Panc1 (cell line): ENCODE measurements at places on chromosomes 16 and 17. TPM values are rescaled to one million over a fixed set of nuclear protein-coding genes. Genes with fewer than 3 reads are reported as not detected.

DNA sequence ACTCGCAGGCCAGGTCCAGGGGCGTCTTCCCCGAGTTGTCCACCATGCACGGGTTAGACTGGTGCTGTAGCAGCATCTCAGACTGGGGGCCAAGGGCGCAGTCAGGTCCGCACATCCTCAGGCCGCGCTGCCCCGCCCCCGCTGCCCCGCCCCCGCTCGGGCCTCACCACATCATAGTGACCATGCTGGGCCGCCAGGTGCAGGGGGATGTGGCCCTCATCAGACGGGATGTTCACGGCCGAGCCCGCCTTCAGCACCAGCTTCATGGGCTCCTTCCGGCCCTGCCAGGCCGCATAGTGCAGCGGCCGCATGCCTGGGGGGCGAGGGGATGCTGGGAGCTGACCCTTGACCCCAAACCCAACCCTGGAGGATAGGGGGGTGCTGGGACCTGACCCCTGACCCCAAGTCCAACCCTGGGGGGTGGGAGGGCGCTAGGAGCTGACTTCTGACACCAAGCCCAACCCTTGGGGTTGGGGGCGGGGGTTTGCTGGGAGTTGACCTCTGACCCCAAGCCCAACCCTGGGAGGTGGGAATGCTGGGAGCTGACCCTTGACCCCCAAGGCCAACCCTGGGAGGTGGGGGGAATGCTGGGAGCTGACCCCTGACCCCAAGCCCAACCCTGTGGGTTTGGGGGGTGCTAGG lies 7.0 kb downstream of the CASKIN1 start:
- DNase-seq, result no peak

DNA sequence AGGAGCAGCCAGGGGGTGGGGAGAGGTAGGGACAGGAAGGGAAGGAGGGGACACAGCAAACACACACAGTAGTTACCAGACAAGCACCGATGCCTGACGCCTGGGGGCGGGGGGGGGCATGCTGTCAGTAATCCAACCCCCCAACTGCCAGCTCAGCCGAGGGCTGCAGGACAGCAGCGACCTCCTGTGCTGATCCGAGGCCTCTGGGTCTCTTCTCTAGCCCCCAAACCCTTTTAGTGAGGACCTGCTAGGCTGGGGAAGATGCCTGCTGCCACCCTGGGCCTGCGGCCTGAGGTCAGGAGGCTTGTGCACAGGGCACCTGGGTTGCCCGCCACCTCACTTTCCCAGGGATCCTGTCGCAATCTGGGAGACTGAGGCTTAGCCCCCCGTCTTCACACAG lies 11.6 kb downstream of the FLOT2 start:
- DNase-seq, result no peak

Gene GPR179
- 0.03 TPM for total RNA-seq

DNA sequence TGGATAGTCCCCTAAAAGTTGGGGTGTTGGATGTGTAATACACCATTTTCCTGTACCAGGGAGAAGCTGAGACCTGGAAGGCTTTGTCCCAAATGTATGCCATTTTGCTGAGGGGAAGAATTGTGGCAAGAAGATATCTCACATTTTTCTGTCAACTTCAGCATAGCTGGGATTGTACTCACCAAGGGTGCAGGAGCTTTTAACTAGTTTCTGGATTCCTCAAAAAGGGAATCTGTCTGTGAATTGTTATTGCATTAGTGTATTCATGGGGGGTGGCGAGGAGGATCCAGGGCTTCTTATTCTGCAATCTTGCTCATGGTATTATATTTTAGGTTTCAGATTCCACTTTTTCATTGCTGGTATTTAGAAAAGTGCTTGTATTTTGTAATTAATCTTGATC lies 208.2 kb upstream of the MYOCD start:
- DNase-seq, result no peak

Gene TBC1D3K
- 1.5 TPM for total RNA-seq

Gene ERN1
- total RNA-seq, result 12.1 TPM

Gene PNMT
- 2.4 TPM for total RNA-seq

DNA sequence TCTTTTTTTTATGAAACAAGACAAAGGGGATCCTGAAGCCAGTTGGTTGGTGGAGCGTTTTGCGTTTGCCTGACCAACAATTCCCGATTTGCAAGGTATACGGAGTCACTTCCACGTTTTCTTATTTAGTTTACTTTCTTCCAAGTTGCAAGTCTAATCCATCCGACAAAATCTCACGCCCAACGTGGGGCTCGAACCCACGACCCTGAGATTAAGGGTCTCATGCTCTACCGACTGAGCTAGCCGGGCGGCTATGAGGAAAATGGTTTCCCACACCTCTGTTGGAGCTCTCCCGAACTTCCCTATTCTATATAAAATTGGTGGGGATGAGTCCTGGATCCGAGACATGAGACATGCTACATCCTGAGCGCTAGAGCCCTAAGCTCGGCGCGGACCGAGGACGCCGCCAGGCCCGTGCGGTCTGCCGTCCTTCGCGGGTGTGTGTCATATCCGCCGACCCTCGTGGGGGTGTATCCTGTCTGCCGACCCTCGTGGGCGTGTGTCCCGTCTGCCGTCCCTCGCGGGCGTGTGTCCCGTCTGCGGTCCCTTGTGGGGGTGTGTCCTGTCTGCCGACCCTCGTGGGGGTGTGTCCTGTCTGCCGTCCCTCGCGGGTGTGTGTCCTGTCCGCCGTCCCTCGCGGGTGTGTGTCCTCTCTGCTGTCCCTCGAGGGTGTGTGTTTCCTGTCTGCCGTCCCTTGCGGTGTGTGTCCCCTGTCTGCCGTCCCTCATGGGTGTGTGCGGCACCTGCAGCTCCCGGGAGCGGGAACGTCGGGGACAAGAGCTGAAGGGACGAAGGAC lies 22.6 kb downstream of the ZNF213 start:
- peak; percentile 99 for DNase-seq

DNA sequence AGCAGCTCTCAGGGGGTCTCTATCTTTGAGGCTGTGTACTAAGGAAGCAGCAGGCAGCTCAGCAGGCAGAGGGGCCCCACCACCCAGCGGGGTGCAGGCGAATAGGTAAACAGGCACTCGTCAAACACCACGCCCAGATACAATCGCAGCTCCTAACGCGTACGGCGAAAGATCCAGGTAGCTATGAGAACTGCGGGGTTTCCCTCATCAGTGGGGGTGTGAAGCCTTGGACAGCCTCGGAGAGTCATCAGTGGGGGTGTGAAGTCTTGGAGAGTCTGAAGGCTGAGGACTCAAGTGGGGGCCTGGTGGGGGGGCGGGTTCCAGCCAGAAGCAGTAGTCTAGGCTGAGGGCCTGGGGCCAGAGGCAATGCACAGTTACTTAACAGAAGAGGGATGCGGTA lies 69.0 kb downstream of the RTN4RL1 start:
- DNase-seq, result no peak

Gene PYCARD
- total RNA-seq, result 99.4 TPM

DNA sequence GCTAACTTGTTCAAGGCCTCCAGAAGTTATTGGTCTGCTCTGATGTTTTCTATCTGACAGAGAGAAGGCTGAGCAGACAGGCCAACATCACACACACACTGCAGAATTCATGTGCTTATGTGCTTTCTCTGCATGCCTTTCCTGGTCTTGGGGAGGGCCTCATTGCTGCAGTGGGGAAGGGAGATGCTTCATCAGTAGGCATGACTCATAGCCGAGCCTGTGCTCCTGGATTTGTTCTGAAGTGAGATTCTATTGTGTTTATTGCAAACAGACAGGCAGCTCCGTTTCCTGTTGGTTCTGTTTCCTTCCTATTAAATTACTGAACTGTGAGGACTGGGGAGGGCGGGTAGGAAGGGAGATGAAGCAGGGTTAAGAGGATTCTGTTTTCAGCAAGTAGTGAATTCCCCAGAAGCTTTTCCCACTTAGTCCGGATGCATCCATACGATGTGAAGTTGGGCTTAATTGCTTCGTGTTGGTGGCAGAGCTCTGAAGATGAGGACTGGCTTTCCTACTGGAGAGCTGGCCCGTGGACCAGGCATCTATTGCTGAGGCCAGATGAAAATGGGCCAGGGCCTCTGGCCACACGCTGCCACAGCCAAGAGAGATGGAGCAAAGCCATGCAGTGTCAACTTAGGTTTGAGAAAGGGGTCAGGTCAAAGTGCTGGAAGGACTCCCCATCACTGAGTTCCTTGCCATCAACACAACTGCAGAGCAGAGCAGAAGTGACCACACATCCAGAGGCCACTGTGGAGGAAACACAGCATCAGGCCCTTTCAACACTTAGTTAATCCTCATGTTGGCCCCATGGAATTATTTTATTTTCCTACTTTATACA lies 179.3 kb downstream of the UTP18 start:
- DNase-seq, result no peak

GRCh38 chr17:34764716-34765115 lies 185.3 kb downstream of the TMEM132E start:
- no peak for DNase-seq

Gene ERN2
- not detected for total RNA-seq

DNA sequence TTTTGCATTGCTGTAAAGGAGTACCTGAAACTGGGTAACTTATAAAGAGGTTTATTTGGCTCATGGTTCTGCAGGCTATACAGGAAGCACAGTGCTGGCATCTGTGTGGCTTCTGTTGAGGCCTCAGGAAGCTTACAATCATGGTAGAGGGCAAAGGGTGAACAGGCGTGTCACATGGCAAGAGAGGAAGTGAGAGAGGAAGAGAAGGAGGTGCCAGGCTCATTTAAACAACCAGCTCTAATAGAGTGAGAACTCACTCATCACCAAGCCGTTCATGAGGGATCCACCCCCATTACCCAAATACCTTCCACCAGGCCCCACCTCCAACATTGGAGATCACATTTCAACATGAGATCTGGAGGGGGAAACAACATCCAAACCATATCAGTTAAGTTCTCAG lies 16.4 kb upstream of the CLEC19A start:
- DNase-seq, result no peak

Gene KRTAP2-2
- total RNA-seq, result not detected

- no peak for DNase-seq
Observed at GRCh38 chr17:17732444-17732843, 51.2 kb downstream of the RAI1 start.

- no peak for DNase-seq
Observed at GRCh38 chr17:83064021-83064731, 15.2 kb upstream of the METRNL start.

GRCh38 chr17:40314584-40314956 lies 5.6 kb downstream of the RARA start:
- DNase-seq, result peak; percentile 85

- no peak for DNase-seq
Observed at GRCh38 chr16:86374603-86375130, 135.7 kb upstream of the FOXF1 start.

- DNase-seq, result no peak
Observed at GRCh38 chr17:38605841-38606645, at the start of gene SRCIN1. SRCIN1 (minus strand) TSS chr17:38605952; CDS start chr17:38605705, 247 bp downstream.

Gene TM4SF5
- not detected for total RNA-seq

Gene NLGN2
- 33.6 TPM for total RNA-seq

DNA sequence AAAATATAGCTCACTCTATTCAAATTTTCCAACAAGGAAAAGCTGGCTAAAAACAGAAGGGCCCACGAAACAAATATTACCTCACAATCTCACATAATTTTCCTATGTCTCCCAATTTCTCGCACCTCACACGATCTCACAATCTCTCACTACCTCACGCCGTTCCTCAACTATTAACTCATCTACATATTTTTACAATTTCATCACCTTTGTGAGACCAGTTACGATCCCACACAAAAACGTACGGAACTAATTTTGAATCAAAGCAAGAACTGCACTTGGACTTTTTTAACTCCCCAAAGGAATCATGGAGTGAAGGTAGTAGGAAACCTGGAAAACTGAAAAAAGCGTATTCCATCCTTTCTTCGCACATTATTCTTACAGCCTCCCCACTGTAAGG lies 1.1 kb downstream of the CBX1 start:
- no peak for DNase-seq

GRCh38 chr17:76270770-76271668 lies 5.9 kb downstream of the UBALD2 start:
- no peak for DNase-seq

Gene DPEP1
- 0.18 TPM for total RNA-seq

DNA sequence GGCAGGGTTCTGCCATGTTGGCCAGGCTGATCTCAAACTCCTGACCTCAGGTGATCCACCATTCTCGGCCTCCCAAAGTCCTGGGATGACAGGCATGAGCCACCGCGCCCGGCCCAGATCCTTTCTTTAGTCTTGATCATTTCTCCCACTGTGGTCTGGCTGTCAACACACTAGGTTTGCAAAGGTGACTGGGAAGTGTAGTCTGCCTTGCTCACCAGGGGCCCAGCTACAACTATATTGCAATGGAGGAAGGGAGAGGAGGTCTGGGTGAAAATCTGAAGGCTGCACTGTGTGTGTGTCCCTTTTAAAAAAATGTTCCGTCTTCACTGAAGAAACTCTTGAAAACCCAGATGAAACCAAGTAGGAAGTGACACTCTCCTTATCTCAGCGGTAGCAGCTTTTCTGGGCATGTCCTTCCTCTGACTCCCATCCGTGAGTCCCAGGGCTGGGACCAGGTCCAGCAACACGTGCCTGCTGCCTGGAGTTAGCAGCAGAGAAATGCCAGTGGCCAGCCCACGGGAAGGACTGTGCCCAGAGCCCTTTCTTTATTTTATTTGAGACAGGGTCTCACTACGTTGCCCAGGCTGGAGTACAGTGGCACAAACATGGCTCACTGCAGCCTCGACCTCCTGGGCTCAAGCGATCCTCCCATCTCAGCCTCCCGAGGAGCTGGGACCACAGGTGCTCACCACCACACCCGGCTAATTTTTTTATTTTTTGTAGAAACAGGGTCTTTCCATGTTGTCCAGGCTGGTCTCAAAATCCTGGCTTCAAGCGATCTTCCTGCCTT lies 17.8 kb upstream of the KIF19 start:
- DNase-seq, result no peak

GRCh38 chr17:79965806-79966205 lies 69.9 kb downstream of the TBC1D16 start:
- no peak for DNase-seq

DNA sequence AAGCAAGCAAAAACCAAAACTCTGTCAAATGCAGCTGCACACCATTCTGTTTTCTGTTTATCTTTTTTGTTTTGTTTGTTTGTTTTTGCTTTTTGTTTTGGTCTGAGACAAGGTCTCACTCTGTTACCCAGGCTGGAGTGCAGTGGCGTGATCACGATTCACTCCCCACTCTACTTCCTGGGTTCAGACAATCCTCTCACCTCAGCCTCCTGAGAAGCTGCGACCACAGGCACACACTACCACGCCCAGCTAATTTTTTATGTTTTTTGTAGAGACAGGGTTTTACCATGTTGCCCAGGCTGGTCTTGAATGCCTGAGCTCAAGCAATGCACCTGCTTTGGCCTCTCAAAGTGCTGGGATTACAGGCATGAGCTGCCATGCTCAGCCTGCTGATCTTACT lies 19.3 kb upstream of the SLFN13 start:
- DNase-seq, result no peak

Gene FCSK
- 16.9 TPM for total RNA-seq

Gene STARD3
- 44.8 TPM for total RNA-seq
